ENCODE measurements at places on chromosomes 3 and 15.

- DNase-seq = no peak
These were observed 35.0 kb downstream of the ATP2B2 start for GRCh38 chr3:10470120-10471053.

- DNase-seq = no peak
These were observed 57.1 kb upstream of the POU1F1 start for GRCh38 chr3:87333393-87333892.

GRCh38 chr3:52216585-52217408, 8.6 kb downstream of the TLR9 start:
- DNase-seq = no peak

DNA sequence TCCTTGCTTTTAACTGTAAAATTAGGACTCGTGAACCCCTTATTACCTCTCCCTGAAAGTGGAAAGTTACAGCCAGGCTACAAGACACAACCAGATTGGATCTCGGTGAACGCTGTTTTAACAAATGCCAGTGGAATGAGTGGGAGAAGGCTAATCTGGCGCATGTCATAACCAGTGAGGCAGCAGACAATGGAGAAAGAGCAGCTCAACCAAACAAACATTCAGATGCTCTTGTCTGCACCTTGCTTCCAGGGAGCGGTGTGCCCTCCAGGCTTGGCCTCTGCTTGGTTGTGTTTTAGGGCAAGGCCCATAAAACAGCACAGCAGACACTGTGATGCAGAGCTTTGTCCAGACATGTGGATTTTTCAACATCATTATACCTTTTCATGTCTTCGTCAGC, 45.9 kb upstream of the ATP1B3 start:
- DNase-seq = no peak

DNA sequence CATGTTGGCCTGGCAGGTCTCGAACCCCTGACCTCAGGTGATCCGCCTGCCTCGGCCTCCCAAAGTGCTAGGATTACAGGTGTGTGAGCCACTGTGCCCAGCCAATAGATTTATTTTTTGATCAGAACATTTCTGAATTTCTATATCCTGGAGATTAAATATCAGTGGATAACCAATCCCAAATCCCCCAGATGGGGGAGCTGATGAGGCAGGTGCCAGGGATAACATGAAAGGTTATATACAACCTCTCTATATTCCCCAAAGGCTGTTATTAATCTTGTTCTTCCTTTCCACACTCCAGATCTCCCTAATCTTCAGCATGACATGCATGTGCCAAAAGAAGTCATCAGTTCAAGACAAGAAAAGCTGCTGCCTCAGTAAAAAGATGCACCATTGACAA, 112.3 kb downstream of the WDR76 start:
- no peak for DNase-seq

DNA sequence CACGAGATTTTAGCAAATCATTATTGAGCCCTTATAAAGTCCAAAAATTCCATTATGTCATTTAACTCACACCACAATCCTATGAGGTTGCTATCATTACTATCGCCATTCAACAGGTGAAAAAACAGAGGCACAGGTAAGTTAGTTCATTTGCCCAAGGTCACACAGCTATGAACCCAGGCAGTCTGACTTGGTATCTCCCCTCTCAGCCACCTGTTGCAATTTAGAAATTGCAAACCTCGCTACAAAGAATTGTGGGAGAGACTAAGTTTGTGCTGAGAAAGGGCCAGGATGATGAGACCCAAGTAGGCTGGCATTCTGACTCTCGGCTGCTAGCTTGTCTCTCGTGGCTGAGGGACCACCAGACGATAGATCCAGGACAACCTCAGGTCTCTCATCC, 57.7 kb downstream of the LMCD1 start:
- DNase-seq = no peak

- DNase-seq = no peak
These were observed 163.3 kb downstream of the PLCH1 start for GRCh38 chr3:155581579-155581978.

All from activated T-helper 1 cell treated with anti-CD3 and anti-CD28 coated beads, Interleukin-2, amount 50 U/mL, for 16 hours (primary cell).